ENCODE measurements at places on chromosomes 2 and 18. TPM values are rescaled to one million over a fixed set of nuclear protein-coding genes. Genes with fewer than 3 reads are reported as not detected.

DNA sequence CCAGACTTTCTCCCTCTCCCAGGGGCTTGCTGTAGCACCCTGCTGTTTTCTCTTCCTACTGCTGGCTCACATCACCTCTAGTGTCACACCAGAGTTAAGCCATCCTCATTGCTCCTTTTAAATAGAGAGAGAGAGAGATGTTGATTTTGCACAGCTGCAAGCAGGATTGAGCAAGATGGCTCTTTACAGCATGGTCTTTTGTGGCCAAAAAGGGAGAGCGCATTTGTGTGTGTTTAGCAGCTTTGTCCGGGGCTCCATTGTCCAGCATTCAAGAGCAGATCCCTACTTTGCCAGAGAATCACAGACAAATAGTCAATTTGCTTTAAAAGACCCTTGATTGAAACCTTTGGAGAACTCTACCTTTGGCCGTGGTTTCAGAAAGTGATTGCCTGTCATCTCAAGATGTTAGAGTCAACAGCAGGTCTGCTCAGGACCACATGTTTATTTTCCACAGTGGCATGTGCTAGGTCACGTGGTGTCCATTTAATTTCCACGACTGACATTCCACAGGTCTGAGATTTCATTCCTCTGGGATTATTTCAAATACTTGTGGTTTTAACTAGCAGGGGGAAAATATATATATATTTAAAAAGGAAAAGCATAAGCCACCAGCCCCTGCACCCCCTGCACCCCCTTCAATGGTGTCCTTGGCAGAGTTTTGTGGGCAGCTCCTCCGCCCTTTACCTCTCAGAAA is 359.9 kb upstream of the SLC14A2 start:
- DNase-seq: no peak

The STPG4 gene
- total RNA-seq: not detected

The OTOS gene
- not detected for total RNA-seq

The KLHL29 gene
- 4.0 TPM for total RNA-seq

The CFAP65 gene
- not detected for total RNA-seq

The ADAM23 gene
- 3.0 TPM for total RNA-seq

DNA sequence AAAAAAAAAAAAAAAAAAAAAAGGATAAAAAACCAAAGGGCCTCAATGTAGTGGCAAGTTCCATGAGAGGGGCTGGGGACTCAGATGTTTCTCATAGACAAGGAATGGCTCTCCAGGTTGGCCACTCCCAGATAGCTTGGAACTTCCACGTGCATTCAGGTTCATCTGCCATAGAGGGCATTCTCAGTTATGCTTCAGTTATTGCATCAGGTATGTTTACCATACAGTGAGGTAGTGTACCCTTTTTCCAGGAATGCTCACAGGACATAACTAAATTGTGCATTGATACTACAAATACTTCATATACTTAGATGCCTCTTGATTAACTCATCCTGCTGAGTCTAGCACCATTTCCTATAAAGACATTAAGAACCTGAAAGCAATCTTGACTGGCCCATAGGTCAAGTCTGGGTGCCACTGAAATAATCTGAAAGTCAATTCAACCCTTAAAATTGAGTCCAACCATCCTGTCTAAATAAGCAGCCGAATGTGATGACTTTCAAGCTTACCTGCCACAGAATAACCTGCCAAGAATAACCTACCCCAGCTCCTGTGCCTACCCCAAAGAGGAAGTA is 14.6 kb upstream of the KLHL23 start:
- DNase-seq: no peak

GRCh38 chr18:73060666-73061288 is 193.0 kb upstream of the NETO1 start:
- DNase-seq: no peak

The ANKMY1 gene
- 31.6 TPM for total RNA-seq

- peak; percentile 74 for DNase-seq
Observed at GRCh38 chr2:241540771-241541561, 17.6 kb upstream of the BOK start.

The NCKAP5 gene
- not detected for total RNA-seq

The HOXD11 gene
- total RNA-seq: not detected

DNA sequence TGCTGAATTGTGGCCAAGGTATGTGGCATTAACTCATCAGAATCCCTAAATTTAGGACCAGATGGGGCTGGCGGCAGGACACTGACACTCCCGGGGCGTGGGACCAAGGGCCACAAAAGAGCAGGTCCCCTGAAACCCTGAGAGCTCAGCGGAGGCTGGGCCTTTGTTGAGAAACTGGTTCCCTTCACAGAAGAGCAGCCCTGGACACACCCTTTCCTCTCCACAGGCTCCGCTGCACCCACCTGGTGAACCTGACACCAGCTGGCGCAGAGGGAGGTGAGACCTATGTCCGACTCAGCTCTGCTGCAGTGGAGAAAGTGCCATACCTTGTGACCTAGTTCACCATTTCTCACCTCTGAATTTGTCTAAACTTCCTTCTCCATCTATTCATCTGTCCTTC is 119.5 kb downstream of the RTP5 start:
- no peak for DNase-seq

DNA sequence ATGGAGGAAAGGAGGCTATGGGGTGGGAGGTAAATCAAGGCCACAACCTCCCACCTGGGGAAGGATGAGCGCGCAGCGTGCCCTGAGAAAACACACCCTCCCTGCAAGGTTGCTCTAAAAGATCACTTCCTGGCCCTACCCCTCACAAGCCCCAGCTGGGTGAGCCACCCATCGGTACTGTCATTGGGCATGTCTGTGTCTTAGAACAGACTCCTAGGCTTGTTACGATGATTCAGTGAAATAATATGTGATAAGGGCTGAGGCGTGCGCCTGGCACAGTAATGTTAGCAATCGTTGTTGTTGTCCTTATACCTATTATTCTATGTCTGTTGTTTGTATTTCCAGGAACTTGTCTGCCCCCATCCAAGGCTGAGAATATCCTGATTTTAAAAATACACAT is 175.1 kb downstream of the ZFP36L2 start:
- peak; percentile 25 for DNase-seq

DNA sequence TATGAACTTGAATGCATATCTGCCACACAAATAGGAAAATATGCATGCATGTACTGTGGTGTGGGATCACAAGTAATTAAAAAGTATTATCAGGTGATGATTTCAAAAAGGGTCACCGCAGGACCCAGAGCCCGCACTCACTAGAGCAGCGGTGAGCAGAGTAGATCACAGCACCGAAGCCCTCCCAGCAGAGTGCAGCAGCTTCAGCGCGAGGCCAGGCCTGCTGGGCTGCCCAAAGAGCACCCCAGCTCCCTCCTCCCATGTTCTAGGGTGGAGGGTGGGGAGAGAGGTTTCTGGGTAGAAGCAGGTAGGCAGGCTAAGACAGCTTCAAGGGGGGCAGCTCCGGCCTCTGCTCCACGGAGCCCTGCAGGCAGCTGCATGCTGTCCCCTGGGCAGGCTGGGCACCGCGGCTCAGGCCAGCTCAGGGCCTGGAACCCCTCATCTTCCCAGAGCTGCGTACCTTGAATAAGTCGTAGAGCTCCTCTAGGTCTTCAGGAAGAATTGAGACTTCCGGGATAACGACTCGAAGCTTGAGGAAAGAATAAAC is 24.9 kb downstream of the RPL31 start:
- DNase-seq: no peak

DNA sequence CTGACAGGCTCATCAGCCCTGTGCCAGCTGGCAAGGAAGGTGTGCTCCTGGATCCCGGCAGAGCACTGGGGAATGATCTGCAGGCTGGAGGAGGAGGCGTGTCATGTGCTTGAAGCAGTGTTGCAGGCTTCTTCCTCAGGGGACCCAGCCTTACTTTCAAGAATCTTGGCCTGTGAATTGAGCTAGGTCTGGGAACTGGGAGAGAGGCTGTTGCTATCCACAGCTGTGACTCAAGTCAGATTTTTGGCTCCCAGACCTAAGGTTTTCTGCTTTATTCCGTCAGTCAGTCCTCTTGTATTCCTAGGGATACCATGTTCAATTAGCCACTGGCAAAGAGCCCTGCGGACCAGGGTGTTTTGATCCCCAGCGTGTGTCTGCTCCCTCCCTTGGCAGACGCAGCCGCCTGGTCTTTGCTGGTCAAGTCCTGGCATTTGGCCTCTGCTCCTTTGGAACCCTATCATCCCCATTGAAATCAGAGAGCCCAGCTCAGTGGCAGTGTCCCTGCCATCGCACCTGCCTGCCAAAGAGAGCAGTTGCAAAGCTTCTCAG is 32.4 kb downstream of the ASB1 start:
- DNase-seq: no peak

DNA sequence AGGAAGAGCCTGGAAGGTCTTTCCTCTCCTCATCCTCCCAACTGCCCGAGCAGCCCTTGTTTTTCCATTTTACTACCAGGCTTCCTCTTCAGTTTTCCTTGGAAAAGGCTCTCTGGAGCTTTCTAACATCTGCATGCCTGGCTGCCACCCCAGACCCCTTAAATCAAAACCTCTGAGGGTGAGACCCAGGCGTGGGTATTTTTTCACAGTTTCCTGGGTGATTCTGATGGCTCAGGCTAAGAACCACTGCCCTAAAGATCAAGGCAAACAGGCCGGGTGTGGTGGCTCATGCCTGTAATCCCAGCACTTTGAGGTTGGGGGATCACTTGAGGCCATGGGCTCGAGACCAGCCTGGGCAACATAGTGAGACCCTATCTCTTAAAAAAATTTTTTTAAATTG is 35.4 kb downstream of the EMILIN2 start:
- DNase-seq: no peak

DNA sequence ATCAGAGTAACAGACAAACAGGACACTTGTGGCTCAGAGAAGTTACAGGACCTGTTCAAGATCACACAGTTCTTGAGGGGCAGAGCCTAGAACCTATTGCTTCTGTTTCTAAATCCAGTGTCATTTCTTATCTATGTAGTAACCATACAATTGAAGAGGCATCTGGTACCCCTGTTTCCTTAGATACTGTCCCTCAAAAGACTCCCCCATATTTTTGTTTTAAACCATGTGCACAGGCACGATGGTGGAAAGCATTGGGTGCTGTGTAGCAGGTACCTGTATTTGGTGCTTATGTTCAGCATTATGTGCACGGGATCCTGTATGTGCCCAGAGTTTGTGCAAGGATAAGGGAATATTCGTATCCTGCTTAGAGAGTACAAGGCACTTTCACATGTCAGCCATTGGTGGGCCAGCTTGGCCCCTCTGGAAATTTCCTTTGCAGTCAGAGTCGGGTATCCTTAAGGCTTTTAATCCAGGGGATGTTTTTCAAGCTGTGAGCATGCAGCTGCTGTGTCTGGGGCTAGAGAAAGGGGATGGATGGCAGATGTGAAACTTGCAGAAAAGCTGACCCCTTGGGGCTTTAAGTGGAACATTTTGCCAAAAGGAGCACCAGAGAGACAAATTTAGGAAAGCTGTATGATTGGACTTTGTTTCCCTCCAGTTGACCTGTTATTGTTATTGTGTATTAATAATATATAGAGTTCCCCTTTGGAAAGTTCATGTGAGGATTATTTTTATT is 2.1 kb downstream of the LBH start:
- no peak for DNase-seq

The NPPC gene
- total RNA-seq: 1.1 TPM

DNA sequence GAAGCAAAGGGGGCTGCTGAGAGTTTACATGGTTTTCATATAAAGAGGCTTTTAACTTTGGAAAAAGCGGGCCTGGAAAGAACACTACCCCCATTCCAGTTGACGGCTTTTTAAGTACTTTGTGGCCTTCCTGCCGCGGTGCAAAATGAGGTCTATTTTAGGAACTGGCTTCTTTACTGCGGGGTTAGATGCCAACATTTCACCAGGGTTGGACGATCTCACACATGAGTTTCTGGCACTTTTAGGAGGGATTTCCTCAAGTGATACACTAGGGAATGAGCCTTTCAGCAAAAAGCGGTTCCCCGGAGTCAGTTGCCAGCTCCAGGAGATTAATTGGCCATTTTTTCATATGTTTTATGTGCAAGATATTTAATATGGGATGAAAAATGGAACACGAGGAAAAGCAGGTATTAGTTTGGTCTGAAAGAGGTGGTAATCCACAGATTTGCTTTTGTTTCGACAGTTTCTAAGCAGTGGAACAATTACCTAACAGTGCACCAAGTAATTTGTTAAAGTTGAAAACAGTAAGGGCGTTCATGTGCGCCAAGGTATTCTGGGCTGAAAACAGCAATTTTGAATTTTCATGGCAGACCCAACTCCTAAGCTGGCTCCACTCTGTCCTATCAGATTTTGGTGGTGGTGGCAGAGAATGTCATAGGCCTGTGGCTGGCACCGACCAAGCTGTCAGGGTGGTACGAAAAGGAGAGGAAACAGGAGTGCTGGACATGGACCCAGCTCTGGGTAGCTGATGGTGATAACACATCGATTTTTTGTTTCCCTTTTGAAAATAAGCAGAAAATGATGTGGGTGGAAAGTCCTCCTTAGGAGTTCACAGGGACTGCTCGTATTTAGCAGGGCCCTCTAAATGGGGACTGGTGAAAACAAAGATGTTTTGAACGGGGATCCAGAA is 55.6 kb upstream of the FZD5 start:
- no peak for DNase-seq

The CABLES1 gene
- total RNA-seq: 5.5 TPM

GRCh38 chr2:201931951-201932350 is 101.7 kb upstream of the FZD7 start:
- DNase-seq: no peak

The FLACC1 gene
- 3.3 TPM for total RNA-seq

GRCh38 chr2:173669888-173670287 is 295.3 kb downstream of the SP3 start:
- no peak for DNase-seq

GRCh38 chr18:50819027-50819727 is 639 bp downstream of the MRO start:
- DNase-seq: no peak

DNA sequence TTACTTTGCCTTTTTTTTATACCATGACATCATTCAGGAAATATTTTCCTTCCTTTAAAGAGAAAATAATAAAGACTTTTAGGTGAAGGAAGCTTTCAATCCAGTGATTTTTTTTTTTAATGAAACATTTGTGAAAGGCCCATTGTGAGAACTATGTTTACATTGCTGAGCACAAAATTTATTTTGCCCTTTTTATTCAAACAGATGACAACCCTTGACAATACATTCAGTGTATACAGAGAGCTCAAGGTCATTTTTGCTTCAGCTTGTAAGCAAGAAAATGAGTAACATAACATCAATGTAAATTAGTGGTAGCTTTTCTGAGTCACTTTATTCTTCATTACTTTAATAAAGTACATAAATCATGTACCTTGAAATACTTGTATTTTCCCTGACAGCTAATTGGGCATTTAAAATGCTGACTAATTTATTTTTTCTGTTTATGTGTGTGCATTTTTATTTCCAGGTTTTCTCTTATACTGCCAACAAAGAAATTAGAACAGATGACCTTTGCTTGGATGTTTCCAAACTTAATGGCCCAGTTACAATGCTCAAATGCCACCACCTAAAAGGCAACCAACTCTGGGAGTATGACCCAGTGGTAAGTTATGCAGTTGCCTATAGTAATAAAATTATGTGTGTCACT is 121.6 kb downstream of the GALNT1 start:
- DNase-seq: no peak

GRCh38 chr2:8319219-8319618 is 362.6 kb upstream of the ID2 start:
- DNase-seq: no peak

- DNase-seq: no peak
Observed at GRCh38 chr2:59630789-59631188, 922.7 kb downstream of the BCL11A start.

All from activated T-cell treated with anti-CD3 and anti-CD28 coated beads, Interleukin-2, amount 50 U/mL, for 72 hours (primary cell).